Upper lobe of right lung (tissue), 1 donor: ENCODE measurements at places on chromosomes 7 and 10. TPM values are rescaled to one million over a fixed set of nuclear protein-coding genes. Genes with fewer than 3 reads are reported as not detected.

DNA sequence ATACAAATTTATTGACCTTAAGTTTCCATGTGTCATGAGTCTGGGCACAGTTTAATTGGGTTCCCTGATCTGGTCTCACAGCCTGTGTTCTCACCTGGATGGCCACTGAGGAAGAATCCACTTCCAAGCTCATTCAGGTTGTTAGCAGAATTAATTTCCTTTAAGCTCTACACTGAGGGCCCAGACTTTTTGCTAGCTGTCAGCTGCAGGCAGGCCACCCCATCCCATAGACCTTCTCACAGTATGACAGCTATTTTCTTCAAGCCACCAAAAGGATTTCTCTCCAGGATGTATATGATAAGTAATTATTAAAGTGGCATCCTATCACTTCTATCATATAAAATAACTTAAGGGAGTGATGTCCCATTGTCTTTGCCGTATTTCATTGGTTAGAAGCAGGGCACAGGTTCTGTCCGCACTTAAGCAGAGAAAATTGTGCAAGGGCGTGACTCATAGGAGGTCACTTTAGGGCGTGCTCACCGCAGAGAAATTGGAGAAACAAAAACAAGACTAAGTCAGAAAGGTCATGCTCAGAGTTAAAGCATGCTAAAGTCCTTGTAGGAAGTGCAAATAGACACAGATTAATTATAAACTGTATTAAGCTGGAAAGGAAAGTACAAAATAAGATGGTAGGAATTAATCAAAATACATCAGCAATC lies 109.9 kb downstream of the AHR start:
- H3K4me3 ChIP-seq, result no peak overlapping the region
- H3K36me3 ChIP-seq, result no peaks in the 10 kb centered on the region
- H3K4me1 ChIP-seq, result peaks cover 20% of the 10 kb centered on the region
- no peak overlapping the region for H3K27ac ChIP-seq
- peak; percentile 69 for DNase-seq

- no peak overlapping the region for H3K4me3 ChIP-seq
- H3K36me3 ChIP-seq, result no peaks in the 10 kb centered on the region
- DNase-seq, result no peak
Observed at GRCh38 chr10:77475522-77475921, 162.1 kb downstream of the KCNMA1 start.

- no peak overlapping the region for H3K4me3 ChIP-seq
- H3K27ac ChIP-seq, result no peak overlapping the region
- DNase-seq, result no peak
Observed at GRCh38 chr7:120442838-120443237, 169.9 kb downstream of the KCND2 start.

- H3K27me3 ChIP-seq, result no peaks in the 10 kb centered on the region
- H3K27ac ChIP-seq, result no peak overlapping the region
- no peaks in the 10 kb centered on the region for H3K36me3 ChIP-seq
- no peak overlapping the region for H3K4me3 ChIP-seq
Observed at GRCh38 chr7:47100817-47101435, 481.0 kb downstream of the TNS3 start.

DNA sequence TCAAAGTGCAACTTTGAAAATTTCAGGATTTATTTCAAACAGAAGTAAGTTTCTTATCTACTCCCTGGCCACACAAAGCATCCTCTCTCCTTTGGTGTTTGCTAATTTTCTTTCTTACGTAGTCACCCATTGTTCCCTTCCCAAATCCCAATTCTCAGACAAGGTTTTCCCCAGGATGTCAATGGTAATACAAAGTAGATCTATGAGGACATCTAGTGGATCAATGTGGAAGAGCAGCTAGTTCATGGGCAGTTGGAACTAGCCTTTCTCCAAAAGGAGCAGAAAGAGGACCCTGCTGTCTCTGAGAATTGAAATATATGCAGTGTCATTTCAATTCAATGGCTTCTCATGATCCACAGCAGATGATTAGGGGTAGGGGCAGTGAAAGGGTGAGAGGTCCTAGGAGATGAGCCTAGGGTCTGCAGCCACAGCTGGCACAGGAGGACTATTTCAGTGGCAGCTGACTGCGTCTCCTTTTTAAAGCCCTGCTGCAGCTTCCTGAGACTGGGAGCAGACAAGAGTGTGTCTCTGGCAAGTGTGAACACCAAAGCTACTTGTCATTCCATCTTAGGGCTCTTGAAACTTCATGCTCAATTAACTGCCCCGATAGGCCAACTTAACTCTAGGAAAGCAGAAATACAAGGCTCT lies 632.6 kb downstream of the KCNMA1 start:
- H3K27ac ChIP-seq, result no peak overlapping the region
- H3K36me3 ChIP-seq, result no peaks in the 10 kb centered on the region
- no peaks in the 10 kb centered on the region for H3K27me3 ChIP-seq
- DNase-seq, result no peak
- H3K4me3 ChIP-seq, result no peak overlapping the region
- no peaks in the 10 kb centered on the region for H3K4me1 ChIP-seq

DNA sequence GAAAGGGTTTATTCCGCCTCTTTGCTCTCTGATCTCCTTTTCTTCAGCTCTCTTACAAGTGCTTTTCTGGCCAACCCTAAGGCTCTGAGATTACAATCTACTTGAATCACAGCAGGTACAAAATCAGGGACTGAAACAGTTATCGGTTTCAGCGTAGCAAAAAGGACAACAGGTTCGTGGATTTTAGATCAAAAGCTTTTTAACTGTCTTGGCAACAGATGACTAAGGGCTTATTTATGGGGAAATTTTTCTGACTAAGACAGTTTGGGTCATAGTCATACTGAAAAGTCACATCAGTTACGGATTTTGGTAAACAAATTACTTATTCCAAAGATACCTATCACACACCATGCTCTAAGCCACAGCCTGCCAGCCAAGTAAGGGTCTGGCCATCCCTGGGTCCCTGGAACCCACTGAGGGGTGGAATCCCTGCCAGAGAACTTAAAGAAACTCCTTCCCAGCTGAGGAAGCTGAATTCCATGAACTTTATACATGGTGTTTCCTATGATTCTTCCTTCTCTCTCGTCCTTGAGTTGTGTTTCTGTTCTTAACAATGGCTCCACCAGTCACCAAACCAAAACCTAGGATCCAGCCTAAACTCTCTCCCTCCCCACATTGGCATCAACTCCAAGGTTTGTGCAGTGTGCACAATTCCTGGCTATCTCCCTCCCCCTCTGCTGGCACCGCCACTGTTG lies 169.3 kb downstream of the FAM107B start:
- no peak for DNase-seq
- no peaks in the 10 kb centered on the region for H3K27me3 ChIP-seq
- H3K4me1 ChIP-seq, result peaks cover 17% of the 10 kb centered on the region
- peak overlapping the region; percentile 74 for H3K4me3 ChIP-seq

DNA sequence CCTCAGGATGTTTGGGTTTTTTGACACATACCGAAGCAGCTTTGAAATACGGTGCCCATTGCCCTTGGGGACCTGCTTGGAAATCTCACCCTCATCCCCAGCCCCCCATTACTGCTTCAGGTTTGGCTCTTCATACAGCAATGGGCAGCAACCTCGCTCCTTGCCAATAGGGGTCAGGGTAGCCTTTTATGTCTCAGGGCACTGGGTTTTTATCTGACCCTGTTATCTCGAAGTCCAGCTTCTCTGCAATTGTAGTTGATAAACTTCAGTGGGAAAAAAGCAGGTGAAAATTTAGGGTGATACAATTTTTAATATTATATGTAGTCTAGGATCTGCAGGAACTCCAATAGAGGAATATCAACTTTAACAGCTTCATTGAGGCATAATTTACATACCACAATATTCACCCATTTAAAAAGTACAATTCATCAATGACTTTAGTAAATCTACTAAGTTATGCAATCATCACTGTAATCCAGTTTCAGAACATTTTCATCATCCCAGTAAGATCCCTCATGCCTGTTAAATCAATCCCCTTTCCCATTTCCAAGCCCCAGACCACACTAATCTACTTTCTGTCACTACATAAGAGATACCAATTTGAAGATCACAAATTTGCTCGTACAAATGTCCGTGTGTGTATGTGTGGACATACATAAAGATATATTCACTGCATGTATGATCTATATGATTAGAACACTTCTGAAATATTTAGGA lies 386.2 kb downstream of the KCNMA1 start:
- DNase-seq, result no peak
- no peak overlapping the region for H3K27ac ChIP-seq
- no peaks in the 10 kb centered on the region for H3K36me3 ChIP-seq
- peaks cover under 1% of the 10 kb centered on the region for H3K4me1 ChIP-seq

GRCh38 chr7:29920491-29920890 lies 69.1 kb downstream of the SCRN1 start:
- no peaks in the 10 kb centered on the region for H3K4me1 ChIP-seq
- H3K4me3 ChIP-seq, result no peak overlapping the region
- H3K27ac ChIP-seq, result no peak overlapping the region
- peaks cover 7% of the 10 kb centered on the region for H3K36me3 ChIP-seq
- DNase-seq, result no peak

DNA sequence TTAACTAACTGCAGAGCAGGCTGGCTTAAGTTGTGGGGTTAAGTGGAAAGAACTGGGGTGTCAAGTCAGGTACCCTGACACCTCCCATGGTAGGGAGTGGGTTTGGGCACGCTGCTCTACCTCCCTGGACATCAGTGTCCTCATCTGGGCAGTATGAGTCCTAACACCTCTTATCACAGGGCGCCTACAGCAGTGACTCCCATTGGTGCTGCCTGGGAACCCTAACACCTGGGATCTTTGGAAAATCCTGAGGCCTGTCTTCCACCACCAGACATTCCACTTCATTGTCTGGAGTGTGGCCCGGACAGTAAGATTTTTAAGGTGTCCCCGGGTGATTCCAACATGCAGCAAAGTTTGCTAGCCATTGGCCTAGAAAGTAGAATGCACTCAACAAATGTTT lies 239.1 kb downstream of the SKAP2 start:
- no peak overlapping the region for H3K4me3 ChIP-seq
- H3K4me1 ChIP-seq, result no peaks in the 10 kb centered on the region
- DNase-seq, result no peak
- H3K36me3 ChIP-seq, result no peaks in the 10 kb centered on the region

DNA sequence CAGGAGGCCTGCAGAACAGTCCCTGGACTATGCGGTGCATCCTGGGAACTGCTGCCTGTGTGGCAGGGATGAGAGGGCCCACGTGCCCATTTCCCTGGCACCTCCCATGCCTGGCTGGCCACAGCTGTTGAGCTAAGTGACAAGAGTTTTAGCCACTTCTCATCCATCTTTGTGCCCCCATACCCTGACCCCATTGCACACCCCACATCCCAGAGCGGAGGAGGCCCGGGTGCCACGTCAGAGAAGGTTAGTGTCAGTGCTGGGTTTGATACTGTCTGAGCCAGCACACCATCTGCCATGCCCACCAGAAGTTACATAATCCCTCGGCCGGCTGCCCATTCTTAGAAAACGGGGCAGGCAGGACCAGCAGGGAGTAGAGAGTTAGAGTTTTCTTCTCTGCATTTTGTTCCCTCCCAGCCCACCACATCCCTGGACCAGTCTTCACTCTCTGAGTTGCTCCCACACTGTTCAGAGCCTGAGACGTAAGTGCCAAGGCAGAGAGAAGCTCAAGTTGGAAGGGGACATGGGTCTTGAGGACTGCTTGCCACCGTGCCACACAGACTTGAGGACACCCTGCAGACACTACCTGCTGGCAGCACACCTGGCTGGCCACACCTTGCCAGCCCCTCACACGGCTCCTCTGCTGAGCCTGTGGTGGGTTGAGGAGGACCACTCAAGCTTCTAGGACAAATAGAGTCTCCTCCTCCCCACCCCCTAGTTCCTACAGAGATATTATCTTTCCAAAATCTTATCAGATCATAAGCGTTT lies 13.1 kb downstream of the UNC5B start:
- peaks cover 3% of the 10 kb centered on the region for H3K4me1 ChIP-seq
- no peak overlapping the region for H3K4me3 ChIP-seq
- H3K27me3 ChIP-seq, result no peaks in the 10 kb centered on the region
- no peak overlapping the region for H3K27ac ChIP-seq
- DNase-seq, result peak; percentile 53

DNA sequence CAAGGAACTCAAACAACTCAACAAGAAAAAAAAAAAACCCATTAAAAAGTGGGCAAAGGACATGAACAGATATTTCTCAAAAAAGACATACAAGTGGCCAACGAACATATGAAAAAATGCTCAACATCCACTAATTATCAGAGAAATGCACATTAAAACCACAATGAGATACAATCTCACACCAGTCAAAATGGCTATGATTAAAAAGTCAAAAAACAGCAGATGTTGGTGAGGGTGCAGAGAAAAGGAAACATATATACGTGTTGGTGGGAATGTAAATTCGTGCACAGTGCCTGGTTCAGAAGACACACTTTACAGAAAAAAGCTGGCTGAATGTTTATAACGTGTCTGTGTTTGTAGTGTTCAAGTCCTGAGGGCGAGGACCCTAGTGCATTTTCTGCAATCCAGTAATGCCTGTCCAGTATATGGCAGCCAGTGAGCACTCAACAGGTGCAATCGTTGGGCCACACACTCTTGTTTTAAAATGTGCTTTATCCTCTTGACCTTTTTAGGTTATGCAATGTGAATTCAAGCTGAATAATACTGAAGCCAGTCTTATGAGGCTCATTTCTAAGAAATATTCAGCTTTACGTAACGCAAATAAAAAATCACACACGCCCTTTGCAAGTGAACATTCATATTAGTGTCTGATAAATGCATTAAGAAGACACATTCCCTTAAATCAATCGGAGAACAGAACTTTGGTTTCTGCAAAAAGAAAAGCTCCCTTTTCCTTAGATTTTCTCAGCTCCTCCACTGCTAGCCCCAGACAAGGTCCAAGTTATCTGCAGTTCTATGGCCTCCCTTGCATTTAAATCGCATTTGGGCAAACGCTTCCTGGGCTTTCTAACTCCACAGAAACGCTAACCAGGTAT lies 813 bp upstream of the MTURN start:
- H3K27me3 ChIP-seq, result no peaks in the 10 kb centered on the region
- no peaks in the 10 kb centered on the region for H3K36me3 ChIP-seq
- H3K27ac ChIP-seq, result peak overlapping the region; percentile 71
- no peak for DNase-seq
- peaks cover 15% of the 10 kb centered on the region for H3K4me1 ChIP-seq
- peak overlapping the region; percentile 47 for H3K4me3 ChIP-seq

- H3K4me3 ChIP-seq, result no peak overlapping the region
- H3K27me3 ChIP-seq, result no peaks in the 10 kb centered on the region
- H3K36me3 ChIP-seq, result peaks cover 5% of the 10 kb centered on the region
- no peak overlapping the region for H3K27ac ChIP-seq
Observed at GRCh38 chr10:125880719-125881118, 373 bp downstream of the DHX32 start.

DNA sequence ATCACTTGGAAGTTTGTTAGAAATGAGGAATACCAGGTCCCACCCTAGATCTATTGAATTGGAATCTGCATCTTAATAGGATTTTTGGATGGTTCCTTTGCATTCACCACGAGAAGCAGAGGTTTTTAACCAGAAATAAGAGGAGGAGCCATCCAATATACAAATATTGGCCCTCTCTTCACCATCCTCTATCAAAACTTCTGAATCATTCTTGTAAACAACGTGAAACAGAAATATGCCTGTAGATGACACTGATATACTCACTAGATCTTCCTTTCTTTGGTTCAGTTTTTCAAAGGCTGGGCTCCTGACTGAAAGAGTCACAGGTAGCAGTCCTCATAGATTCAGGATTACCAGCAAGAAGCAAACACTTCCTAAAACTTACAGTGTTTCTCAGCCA lies 39.5 kb downstream of the ZNF365 start:
- no peak overlapping the region for H3K27ac ChIP-seq
- no peaks in the 10 kb centered on the region for H3K4me1 ChIP-seq
- H3K36me3 ChIP-seq, result no peaks in the 10 kb centered on the region
- no peak overlapping the region for H3K4me3 ChIP-seq

- DNase-seq, result peak; percentile 58
- H3K27ac ChIP-seq, result no peak overlapping the region
- no peaks in the 10 kb centered on the region for H3K36me3 ChIP-seq
Observed at GRCh38 chr10:132624847-132625471, 87.4 kb downstream of the INPP5A start.

The RHBDD2 gene
- 68.6 TPM for total RNA-seq

The CUX1 gene
- total RNA-seq, result 132 TPM

The PAPSS2 gene
- 210 TPM for total RNA-seq

The GRK5 gene
- 83.5 TPM for total RNA-seq

The ST8SIA6 gene
- total RNA-seq, result 13.9 TPM

The GALNT17 gene
- 7.1 TPM for total RNA-seq

The FAM221A gene
- 9.0 TPM for total RNA-seq
